Muscle of arm (tissue), 14 donors: ENCODE measurements at places on chromosomes 2 and 18. TPM values are rescaled to one million over a fixed set of nuclear protein-coding genes. Genes with fewer than 3 reads are reported as not detected.

- no peak for DNase-seq
These were observed 36.4 kb downstream of the TACR1 start for GRCh38 chr2:75162897-75163296.

MAL gene
- polyA plus RNA-seq: 17.2 TPM

DNA sequence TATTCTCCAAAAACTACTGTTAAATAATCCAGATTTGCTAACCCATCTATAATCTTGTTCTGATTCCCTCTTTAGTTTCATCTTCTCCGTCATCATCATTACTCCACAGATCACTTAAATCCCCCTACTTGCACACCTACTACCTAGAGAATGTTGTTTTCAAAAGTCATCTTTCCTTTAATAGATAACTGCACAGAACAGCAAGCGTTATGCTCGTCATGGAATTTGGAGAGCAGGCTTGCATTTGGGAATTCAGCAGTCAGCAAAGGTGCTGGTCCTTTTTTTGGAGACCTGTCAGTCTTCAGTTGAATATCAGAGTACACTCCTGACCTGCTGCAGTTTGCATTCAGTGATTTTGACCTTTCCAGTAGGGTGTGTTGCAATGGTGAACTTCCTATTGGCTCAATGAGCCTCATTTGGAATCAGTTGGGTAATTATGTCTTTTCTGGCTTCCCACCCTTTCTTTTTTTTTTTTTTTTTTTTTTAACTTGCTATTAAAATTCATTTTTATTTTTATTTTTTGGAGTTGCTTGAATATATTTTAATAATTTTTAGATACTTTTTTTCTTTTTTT, 110.6 kb downstream of the HNRNPLL start:
- no peak for DNase-seq

DNA sequence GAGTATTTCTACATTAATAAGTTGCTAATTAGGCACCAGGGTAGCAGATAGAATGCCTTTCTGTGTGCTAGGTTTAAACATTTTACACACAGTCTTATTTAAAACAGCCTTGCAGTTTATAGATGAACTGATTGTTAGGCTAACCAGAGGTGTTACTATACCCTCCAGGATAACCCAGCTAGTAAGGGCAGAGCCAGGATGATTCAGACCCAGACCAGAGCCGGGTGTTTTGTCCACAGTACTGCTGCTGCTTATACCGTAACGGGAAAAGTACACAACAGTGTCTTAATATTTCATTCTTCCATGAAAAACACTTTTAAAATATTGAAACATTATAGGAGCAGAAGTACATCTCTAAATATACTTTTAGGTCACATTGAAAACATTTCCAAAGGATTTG, 82.7 kb downstream of the MALT1 start:
- DNase-seq: no peak

- DNase-seq: no peak
These were observed 31.9 kb downstream of the EFEMP1 start for GRCh38 chr2:55891671-55892094.

- DNase-seq: no peak
These were observed 1947.6 kb upstream of the CELF4 start for GRCh38 chr18:39513186-39513585.

DNA sequence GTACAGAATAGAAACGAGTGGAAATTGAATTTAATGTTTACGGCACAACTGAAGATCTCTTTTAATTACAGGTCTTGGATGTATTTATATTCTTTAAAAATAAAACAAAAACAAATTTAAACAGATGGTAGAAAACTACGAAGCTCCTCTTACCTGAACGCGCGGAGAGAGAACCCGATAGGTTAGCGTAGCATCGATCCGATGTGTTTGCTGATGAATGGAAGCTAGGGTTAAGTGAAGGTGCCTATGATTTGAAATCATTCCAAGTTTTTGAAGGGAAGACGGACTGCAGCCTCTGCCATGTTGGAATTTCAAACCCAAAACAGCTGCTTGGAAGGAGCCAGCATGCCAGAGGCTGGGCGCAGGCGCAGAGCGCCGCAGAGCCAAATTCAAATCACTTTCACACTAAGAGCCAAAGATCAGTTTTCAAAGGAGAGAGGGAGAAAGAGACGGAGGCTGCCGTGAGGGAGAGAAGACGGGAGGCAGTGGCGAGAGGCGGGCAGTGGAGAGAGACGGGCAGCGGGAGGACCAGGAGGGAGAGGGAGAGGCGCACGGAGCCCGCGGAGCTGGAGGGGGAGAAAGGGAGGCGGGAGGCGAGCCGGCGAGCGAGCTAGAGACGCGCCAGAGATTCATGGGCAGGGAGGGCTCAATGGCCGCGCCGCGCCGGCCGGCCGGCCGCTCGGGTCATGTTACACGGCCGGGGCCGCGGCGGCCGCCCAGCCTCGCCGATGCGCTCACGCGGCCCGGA, at the start of gene FIGN:
TSS of gene FIGN (minus strand) at position 324 of the 748 bp plus-strand sequence. CDS start 1,081 bp downstream, outside the sequence.
- peak; percentile 76 for DNase-seq

GRCh38 chr2:174874085-174874484, 109.8 kb upstream of the CHRNA1 start:
- peak; percentile 57 for DNase-seq

- DNase-seq: no peak
These were observed 71.8 kb upstream of the SP5 start for GRCh38 chr2:170643346-170643745.

- no peak for DNase-seq
These were observed 49.9 kb downstream of the SNED1 start for GRCh38 chr2:241048149-241048948.

ALPG gene
- not detected for polyA plus RNA-seq

GRCh38 chr2:2902547-2903281, 474.9 kb downstream of the EIPR1 start:
- no peak for DNase-seq

DNA sequence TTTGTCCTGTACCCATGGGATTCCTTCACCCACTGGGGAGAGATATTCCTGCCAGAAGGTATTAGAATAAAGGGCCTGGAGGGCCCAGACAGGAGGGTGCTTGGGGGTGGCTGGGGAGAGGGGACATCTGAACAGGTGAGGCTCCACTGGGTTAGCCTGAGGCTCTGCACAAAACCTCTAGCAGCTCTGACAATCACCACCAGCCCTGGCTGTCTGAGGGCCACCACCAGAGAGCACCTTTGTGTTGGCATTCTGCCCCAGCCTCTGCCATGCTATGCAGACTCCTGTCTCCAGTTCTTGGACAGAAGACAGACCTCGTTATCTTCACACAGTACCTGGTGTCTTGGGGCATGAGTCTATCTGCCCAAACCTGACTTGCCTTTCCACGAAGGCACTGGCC, 25.3 kb downstream of the SLC16A14 start:
- DNase-seq: no peak

- no peak for DNase-seq
These were observed 149.9 kb upstream of the TTC39C start for GRCh38 chr18:23864624-23865023.

- DNase-seq: no peak
These were observed 106.6 kb upstream of the UPP2 start for GRCh38 chr2:157995117-157995516.

PPP3R1 gene
- polyA plus RNA-seq: 57.1 TPM

DQX1 gene
- 15.4 TPM for polyA plus RNA-seq

GRCh38 chr2:64203858-64204632, 59.8 kb upstream of the PELI1 start:
- peak; percentile 57 for DNase-seq

GRCh38 chr2:193966590-193966989, 1690.4 kb upstream of the SLC39A10 start:
- DNase-seq: no peak

DNA sequence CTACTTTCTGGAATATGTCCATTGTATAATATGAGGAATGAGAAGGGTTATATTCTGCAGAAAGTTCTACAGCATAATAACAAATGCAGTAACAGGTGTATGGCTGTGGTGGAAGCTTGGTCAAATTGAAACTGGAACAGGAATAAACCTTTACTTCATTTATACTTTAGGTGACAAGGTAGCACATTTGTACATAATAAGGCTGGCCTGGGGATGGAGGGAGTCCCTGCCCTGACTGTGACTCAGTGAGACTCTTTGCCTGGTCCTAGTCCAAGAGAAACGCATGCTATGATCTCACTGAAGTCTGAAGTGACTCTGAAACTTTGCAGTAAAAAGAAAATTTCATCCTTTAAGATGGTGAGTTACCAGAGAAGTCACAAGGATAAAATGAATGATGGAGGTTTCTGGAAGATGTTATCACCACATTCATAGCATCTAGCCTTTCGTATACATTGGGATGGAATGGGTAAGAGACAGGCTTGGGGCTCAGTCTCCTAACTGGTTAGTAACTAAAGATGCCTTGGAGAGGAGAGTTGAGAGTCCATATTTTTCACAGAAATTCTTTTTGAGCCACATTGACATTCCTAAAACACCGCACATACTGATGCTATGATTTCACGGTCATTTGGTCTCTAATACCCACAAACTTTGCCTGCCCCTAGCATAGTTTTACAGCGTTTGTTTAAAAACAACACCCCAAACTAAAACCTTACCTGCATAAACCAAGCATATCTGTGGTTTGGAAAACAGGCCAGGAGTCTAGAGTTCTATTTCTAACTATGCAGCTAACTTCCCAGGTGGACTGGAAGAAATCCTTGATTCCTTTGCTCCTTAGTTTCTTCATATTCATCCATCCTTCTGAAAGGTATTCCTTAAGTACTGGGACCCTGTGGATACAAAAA, 42.4 kb upstream of the NABP1 start:
- DNase-seq: no peak

DYNC1I2 gene
- polyA plus RNA-seq: 114 TPM

- no peak for DNase-seq
These were observed 97.8 kb upstream of the PXDN start for GRCh38 chr2:1841903-1842791.

- DNase-seq: no peak
These were observed 158.2 kb downstream of the ZEB2 start for GRCh38 chr2:144361742-144362141.

- DNase-seq: no peak
These were observed 408.8 kb upstream of the UBE2E3 start for GRCh38 chr2:180571559-180571958.

GRCh38 chr2:239181074-239181902, 219.5 kb downstream of the HDAC4 start:
- DNase-seq: no peak

NOSTRIN gene
- 18.4 TPM for polyA plus RNA-seq

GRCh38 chr2:173048522-173048896, 27.1 kb upstream of the MAP3K20 start:
- no peak for DNase-seq

DNA sequence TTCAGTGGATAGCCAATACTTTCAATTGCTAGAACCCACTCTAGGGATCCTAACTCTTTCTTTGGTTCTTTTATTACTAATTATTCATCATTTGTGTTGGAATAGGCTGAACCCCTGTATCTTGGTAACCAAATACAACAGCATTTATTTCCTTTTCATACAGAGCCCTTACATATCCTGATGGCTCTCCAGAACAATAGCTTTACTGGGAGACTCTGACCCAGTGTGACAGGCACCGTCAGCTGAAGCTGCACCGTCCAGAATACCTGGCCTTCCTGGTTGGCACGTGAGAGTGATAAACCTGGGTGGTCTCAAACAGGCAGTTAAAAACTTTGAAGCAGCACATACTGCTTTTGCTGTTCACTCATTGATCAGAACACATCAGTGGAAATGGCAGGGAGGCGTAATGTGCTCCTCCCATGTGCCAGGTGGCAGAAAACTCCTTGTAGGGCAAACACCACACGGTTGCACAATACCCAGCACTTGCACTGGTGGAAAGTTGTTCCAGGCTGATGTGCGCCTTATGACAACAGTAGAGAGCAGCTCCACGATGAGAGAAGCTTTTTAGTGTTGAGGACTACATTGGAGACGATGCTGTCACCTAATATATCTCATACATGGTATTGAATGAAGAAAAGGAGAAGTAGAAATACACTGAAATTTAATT, 456.2 kb downstream of the PARD3B start:
- no peak for DNase-seq

- DNase-seq: no peak
These were observed 239.4 kb upstream of the HDAC4 start for GRCh38 chr2:239640210-239640609.

GRCh38 chr2:172000696-172001361, 1.1 kb downstream of the METAP1D start:
- DNase-seq: no peak

- DNase-seq: peak; percentile 69
These were observed 125.8 kb upstream of the HNMT start for GRCh38 chr2:137838255-137839092.

DNA sequence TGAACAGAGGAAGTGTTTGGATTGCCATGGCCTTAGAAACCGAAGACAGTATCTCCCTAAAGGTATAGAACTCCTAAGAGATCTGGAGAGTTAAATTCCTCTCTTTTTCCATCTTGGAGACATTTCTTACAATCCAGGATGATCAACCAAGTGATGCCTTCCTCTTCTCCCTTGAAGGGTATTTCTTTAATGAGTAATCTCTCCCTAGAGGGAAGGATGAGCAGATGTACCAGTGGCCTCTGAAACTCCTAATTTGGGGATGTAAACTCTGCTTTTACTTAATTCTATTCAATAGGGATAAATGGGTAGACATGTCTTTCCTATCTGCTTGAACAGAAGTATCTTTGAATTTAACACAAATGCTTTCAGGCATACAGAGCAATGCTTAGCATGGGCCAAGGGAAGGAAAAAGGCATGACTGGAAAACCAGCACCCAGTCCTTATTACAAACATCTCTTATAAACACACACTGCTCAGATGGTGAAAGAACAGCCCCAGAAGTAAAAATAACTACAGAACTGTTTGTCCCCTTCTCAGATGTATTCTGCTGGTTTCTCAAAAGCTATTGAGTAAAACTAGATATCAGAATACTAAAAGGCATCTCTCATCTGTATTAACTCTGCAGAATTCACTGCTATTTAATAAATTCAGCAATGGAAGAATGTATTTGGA, 4.7 kb upstream of the THNSL2 start:
- DNase-seq: no peak

IL36RN gene
- not detected for polyA plus RNA-seq

CAPN10 gene
- polyA plus RNA-seq: 23.8 TPM

IHH gene
- polyA plus RNA-seq: not detected

- DNase-seq: peak; percentile 27
These were observed 97.4 kb downstream of the MCFD2 start for GRCh38 chr2:46818141-46818621.

DTNA gene
- 87.8 TPM for polyA plus RNA-seq

DNA sequence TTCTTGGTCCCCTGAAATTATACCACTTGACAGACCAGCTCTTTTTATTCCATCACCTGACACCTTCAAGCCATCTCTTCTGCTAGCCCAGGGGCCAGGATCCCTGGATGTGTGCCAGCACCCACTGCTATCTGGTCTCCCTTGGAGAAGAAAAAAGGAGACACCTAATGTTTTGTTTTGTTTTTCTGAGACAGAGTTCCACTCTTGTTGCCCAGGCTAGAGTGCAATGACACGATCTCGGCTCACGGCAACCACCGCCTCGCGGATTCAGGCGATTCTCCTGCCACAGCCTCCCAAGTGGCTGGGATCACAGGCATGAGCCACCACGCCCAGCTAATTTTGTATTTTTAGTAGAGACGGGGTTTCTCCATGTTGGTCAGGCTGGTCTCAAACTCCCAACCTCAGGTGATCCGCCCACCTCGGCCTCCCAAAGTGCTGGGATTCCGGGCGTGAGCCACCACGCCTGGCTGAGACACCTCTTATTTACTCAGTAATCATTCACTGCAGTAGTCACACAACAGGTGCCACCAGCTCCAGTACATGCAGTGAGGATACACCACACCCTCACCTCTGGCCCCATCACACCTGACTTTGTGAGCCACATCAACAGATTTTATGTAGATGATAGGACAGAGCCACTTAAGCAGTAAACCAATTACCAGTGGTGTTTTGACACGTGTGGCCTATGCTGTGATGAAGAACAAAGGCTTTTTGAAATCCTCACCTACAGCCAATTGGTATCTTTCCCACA, 42.8 kb upstream of the PCBP1 start:
- DNase-seq: no peak

PAX8 gene
- polyA plus RNA-seq: 5.0 TPM
